ENCODE measurements at places on chromosomes 12 and 14.
A peak's percentile ranks its signal among the peaks of the same experiment; 100 is the strongest.

- DNase-seq, result no peak
Measured at GRCh38 chr12:54983536-54984101, 943 bp downstream of the TESPA1 start.

DNA sequence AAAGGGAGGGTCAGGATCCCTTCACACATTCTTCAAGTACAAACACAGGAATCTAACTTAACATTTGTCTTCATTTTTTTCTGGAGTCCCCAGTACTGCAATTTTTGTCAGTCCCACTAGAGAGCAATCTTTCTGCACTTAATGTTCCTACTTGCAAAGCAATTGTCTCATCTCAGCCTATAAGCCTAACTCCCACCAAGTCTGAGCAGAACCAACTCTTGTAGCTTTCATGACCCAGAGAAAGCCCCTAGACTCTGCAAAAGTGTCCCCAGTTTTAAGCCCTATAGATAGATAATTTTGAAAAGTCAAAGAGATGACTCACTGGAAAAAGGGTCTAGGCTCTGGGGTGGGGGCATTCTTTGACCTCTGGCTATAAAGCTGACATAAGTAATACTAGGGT, 1.8 kb upstream of the ZBTB39 start:
- DNase-seq, result peak; percentile 40

- DNase-seq, result no peak
Measured at GRCh38 chr14:75579882-75580281, 1.5 kb downstream of the FLVCR2 start.

DNA sequence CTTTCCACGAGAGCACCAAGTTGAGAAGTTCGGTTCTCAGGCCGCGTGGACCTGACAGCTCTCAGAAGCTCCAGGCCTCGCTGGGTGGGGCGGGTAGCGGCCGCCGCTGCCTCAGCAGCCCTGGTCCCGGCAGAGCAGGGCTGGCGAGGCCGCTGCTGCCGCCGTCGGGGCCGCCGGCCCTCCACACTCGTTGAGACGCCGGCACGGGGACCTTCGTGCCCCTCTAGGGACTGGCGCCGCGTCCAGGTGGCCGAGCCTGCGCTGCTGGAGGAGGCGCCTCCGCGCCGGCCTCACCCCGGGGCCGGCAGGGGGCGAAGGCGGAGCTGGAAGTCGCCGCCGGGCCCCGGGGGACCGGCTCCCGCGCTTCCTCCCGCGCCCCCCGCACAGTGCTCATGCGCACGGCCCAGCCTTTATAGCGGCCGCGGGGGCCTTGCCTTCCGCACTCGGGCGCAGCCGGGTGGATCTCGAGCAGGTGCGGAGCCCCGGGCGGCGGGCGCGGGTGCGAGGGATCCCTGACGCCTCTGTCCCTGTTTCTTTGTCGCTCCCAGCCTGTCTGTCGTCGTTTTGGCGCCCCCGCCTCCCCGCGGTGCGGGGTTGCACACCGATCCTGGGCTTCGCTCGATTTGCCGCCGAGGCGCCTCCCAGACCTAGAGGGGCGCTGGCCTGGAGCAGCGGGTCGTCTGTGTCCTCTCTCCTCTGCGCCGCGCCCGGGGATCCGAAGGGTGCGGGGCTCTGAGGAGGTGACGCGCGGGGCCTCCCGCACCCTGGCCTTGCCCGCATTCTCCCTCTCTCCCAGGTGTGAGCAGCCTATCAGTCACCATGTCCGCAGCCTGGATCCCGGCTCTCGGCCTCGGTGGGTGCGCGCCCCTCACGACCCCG, at the start of gene COCH:
Gene COCH (plus strand): TSS at position 440 of the 879 bp plus-strand sequence. CDS start 380 bp downstream, at position 820.
- no peak for DNase-seq

Data from NCI-H226 (cell line).